Coronary artery (tissue), 2 donors: ENCODE measurements at places on chromosomes 12 and 14.

- no peak for DNase-seq
Observed at GRCh38 chr12:86837246-86837645, 581.1 kb upstream of the MGAT4C start.

DNA sequence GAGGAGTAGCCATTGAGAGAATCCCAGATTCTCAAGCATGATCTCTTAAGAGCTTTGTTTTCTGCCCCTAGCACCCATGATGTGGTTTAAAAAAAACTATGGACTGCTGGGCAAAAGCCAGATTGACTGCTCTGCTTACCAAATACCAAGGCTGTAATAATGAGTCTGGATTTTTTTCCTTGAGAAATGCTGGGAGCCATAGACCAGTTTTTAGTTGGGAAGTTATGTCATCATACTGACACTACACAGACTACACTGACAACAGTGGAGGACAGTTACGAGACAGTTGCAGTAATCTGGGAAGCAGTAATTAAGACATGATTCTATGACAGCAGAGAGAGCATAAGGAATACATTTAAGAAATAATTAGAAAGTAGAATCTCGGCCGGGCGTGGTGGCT is 35.8 kb downstream of the SPATA7 start:
- no peak for DNase-seq

DNA sequence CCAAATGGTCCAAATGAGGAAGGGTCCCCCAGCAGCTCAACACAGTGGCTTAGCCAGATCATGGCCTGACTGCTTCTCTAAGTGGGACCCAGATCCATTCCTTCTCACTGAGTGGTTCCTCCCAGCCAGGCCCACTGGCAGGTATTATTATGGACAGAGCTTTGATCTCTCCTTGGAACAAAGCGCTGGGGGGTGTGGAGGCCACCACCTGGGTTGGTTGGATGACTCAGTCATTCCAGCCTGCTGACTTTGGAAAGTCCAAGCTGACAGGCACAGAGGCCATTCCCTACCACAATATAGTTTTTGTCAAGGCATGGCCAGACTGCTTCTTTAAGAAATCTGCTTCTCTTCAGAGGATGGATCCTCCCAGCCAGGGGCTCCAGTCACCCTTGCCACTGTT is 341.1 kb downstream of the BTG1 start:
- DNase-seq = no peak

DNA sequence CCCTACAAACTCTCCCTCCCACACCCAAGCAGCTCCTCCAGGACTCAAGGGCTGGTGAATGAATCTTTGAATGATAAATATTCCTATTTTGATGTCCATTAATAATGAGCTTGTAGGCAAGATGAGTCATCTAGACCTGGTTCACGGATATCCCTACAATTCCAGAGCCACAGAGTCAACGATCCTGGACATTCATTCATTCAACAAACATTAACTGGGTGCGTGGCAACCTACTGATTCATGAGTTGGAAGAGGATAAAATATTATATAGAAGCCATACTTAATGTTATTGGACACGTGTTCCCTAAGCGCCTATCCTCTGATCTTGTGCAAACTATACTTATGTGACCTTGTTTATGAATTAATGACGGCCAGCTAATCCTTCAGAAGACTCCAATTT is 420 bp upstream of the OTUB2 start:
- no peak for DNase-seq

DNA sequence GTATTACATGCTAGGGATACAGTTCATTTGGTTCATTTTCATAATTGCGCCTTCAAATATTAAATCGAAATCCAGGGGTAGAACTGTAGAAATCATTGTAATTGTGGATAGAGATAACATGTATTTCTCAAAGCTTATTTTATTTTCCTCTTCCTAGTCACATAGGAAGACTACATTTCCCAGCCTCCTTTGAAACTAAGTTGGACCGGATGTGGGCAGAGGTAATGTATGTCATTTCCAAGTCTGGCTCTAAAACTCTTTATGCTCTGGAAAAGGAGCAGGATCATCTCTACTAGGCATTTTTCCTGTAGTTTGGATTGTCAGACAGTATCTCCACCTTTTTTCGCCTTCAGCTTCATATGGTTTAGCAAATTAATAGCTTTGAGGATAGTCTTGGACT is 70.1 kb upstream of the CRY1 start:
- no peak for DNase-seq

GRCh38 chr12:53241623-53242412 is 9.8 kb upstream of the RARG start:
- no peak for DNase-seq

DNA sequence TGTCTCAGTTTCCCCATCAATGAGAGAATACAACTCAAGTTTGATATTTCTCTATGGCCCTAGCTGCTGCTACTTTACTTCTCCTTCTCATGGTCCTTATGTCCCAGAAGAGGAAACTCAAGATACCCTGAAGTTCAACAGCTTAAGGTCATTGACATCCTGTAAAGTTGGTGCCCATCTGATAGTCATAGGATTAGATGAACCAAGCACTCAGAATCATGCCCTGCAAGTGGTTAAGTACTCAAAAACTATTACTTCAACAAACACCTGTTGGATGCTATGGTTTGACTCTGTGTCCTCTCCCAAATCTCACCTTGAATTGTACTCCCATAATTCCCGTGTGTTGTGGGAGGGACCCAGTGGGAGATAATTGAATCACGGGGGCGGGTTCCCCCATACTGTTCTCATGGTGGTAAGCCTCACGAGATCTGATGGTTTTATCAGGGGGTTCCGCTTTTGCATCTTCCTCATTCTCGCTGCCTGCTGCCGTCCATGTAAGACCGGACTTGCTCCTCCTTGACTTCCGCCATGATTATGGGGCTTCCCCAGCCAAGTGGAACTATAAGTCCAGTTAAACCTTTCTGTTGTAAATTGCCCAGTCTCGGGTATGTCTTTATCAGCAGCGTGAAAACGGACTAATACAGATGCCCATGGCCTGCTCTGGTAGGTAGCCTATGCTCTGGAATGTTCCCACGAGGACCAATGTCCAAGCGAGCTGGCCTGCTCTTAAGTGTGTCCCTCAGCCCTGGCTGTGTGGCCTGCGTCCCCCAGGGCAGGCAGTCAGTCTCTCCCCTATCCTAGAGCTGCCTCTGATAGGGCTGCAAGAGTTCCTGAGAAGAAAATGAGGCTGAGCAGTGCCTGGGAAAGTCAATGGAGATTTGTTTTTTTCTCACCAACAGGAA is 18.1 kb downstream of the CAMKK2 start:
- no peak for DNase-seq

GRCh38 chr12:57888409-57889157 is 42.1 kb upstream of the CTDSP2 start:
- no peak for DNase-seq

GRCh38 chr14:92308716-92309115 is 14.2 kb upstream of the SLC24A4 start:
- no peak for DNase-seq

- DNase-seq = no peak
Observed at GRCh38 chr12:87280893-87281292, 748.3 kb downstream of the C12orf50 start.

GRCh38 chr12:92753976-92754885 is 51.4 kb downstream of the PLEKHG7 start:
- DNase-seq = no peak

DNA sequence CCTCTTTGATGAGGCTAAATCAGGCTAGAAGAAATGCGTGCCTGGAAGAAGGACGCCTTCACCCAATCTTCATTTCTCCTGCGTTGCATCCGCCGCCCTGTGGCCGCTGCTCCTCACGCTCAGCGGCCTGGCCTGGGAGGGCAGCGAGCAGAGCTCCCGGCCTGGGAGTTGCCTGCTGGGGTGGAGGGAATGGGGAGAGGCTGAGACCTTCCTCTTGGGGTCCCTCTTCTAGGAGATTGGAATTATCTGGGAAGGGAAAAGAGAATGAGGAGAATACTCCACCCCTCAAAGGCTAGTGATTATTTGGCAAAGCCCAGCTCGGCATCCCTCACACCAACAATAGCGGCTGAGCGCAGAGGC is 2.4 kb upstream of the HOXC12 start:
- no peak for DNase-seq

- no peak for DNase-seq
Observed at GRCh38 chr12:126784328-126784921, 1482.5 kb upstream of the TMEM132C start.

GRCh38 chr14:89228921-89229639 is 188.0 kb downstream of the FOXN3 start:
- no peak for DNase-seq

- DNase-seq = no peak
Observed at GRCh38 chr12:102053062-102053349, 8.8 kb downstream of the WASHC3 start.

DNA sequence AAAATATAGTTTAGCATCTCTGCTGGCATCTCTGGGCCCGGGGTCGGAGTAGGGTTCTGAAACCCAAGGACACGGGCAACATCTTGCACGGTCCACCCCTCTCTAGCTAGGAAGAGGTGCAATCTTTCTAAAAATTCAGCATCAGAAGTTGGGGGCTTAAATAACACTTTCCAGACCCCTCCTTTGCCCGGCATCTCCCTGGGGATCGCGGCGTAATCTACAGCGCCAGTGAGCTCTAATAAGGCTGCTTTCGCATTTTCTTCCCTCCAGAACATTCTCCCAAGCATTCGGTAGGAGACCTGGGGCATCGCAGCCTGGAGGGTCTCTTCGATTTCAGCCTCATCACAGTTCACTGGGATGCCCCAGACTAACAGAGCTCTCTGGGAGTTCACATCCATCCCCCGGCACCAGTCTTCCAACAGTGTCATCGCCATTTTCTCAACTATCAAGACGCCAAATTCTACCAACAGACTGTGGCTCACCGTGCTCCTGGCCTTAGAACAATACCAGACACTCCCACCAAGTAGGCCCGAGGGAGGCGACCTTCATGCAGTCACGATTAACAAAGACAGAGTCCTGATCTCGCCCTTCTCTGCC is 880 bp downstream of the PNMA1 start:
- DNase-seq = no peak

GRCh38 chr14:36940476-36940875 is 231.9 kb downstream of the SLC25A21 start:
- no peak for DNase-seq

- no peak for DNase-seq
Observed at GRCh38 chr12:108582978-108583770, 14.7 kb downstream of the TMEM119 start.

DNA sequence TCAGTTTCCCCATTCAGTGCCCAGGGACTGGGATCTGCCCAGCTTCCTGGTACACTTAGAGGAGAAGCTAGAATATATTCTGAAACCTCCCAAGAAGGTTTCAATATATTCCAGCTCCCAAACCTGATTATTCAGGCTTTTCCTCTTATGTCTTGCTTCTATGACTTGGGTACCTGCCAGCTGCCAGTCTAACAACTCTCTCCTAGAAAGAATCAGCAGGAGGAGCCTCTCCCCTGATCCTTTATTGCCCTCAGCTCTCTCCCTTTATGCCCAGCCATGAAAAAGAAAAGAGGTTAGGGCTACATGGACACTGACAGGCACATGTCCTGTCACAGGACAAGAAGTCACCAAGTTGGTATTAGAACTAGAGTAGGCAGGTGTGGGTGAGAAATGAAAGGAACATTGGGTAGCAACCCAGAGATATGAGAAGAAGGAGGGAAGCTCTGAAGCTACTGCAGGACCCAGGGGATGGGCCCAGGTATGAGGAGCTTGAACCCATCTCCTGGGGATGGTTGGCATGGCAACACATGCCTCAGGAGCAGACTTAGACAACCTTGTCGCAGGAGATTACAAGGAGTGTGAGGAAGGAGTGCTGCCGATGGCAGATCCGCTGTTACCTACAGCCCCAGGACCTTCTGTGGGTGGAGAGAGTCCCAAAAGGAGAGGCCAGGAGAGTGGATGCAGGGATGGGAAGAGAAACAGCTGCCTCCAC is 2.0 kb upstream of the CACNB3 start:
- no peak for DNase-seq

GRCh38 chr12:66751432-66752113 is 72.7 kb upstream of the GRIP1 start:
- DNase-seq = no peak

GRCh38 chr12:47824635-47825034 is 4.9 kb upstream of the HDAC7 start:
- DNase-seq = no peak

DNA sequence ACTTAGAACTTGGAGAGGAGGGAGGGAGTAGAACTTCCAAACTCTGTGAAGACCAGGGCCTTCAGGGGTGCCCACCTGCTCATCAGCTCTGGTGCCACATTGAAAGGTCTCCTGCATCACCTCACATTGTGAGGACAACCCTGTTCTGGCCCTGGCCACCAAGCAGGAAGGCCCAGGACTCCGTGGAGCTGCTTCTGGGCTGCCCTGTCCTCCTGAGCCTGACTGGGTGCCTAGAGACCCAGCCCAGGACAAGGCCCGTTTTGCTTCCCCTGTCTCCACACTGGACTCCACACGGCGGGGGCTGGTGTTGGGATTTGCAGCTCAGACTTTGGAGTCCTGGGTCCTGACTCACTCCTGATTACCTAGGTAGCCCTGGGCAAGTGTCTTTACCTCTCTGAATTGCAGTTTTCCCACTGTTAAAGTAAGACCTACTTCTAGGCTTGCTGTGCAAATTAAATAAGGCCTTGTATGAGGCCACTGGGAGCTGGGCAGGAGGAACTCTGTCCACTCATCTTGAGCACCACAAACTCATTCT is 12.5 kb upstream of the KRT82 start:
- DNase-seq = no peak
